ENCODE measurements at places on chromosomes 4 and X. TPM values are rescaled to one million over a fixed set of nuclear protein-coding genes. Genes with fewer than 3 reads are reported as not detected.

The HPSE gene
- 0.57 TPM for total RNA-seq

The IRS4 gene
- total RNA-seq, result not detected

The GABRE gene
- 1.7 TPM for total RNA-seq

The ZXDB gene
- 6.1 TPM for total RNA-seq

The TRIM60 gene
- not detected for total RNA-seq

The AREG gene
- total RNA-seq, result 0.77 TPM

The NOX1 gene
- total RNA-seq, result not detected

The KCNIP4 gene
- not detected for total RNA-seq

The MGAT4D gene
- not detected for total RNA-seq

Data from HFFc6 (cell line).